ENCODE measurements at places on chromosomes 12 and 14. TPM values are rescaled to one million over a fixed set of nuclear protein-coding genes. Genes with fewer than 3 reads are reported as not detected.
A peak's percentile ranks its signal among the peaks of the same experiment; 100 is the strongest.

GRCh38 chr12:15861404-15861803 lies 20.8 kb upstream of the STRAP start:
- peaks cover 23% of the 10 kb centered on the region for H3K27me3 ChIP-seq
- H3K27ac ChIP-seq = no peak overlapping the region
- H3K4me1 ChIP-seq = peaks cover 8% of the 10 kb centered on the region
- no peak for DNase-seq

DNA sequence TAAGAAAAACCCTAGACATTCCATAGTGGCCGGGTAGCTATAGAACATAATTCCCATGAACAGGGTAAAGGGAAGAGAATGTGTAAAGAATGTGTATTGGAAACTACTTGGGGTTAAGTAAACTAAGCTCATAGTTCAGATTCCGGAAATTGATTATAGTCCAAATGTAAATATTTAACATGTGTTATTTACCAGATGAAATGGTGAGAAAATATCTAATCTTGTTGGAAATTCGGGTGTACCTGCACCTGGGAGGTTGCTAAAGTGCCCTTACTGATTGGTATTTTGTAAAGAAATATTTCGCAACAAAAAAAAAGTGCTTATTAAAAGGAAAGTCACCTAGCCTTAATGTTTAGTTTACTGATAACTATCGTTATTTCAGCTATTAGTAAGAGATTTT lies 14.4 kb downstream of the RASSF9 start:
- H3K4me3 ChIP-seq = no peak overlapping the region
- H3K36me3 ChIP-seq = no peaks in the 10 kb centered on the region
- no peaks in the 10 kb centered on the region for H3K4me1 ChIP-seq
- no peaks in the 10 kb centered on the region for H3K27me3 ChIP-seq

DNA sequence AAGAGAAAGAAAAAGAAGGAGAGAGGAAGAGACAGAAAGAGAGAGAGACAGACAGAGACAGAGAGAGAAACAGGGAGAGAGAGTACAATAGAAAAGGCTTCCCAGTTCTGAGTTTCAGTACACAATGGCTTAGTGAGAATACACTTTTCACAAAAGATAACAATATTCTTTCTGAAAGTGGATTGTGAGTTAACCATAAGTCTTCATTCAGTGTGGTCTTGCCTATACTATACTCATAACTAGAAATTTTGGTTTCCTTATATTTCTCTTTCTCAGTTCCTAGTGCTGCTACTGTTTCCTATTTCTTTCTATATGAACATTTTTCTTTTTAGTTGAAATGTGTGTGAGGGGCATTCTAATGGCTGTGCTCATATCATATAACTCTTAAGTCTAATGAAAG lies 9.3 kb downstream of the CD163L1 start:
- no peaks in the 10 kb centered on the region for H3K4me1 ChIP-seq
- no peaks in the 10 kb centered on the region for H3K36me3 ChIP-seq
- no peak overlapping the region for H3K27ac ChIP-seq
- H3K27me3 ChIP-seq = peaks cover 24% of the 10 kb centered on the region
- no peak overlapping the region for H3K4me3 ChIP-seq

- peaks cover 95% of the 10 kb centered on the region for H3K27me3 ChIP-seq
- H3K4me1 ChIP-seq = peaks cover 6% of the 10 kb centered on the region
- no peaks in the 10 kb centered on the region for H3K36me3 ChIP-seq
- H3K4me3 ChIP-seq = peak overlapping the region; percentile 28
- H3K27ac ChIP-seq = peak overlapping the region; percentile 45
These were observed 700 bp downstream of the SIX6 start for GRCh38 chr14:60509438-60510253.

- H3K4me1 ChIP-seq = no peaks in the 10 kb centered on the region
- DNase-seq = no peak
- H3K36me3 ChIP-seq = no peaks in the 10 kb centered on the region
- H3K27ac ChIP-seq = no peak overlapping the region
- H3K27me3 ChIP-seq = no peaks in the 10 kb centered on the region
- no peak overlapping the region for H3K4me3 ChIP-seq
These were observed 20.6 kb upstream of the ANHX start for GRCh38 chr12:133256321-133256720.

GRCh38 chr12:49702676-49703215 lies 4.5 kb downstream of the FMNL3 start:
- H3K27ac ChIP-seq = no peak overlapping the region
- no peak for DNase-seq
- peaks cover 2% of the 10 kb centered on the region for H3K27me3 ChIP-seq

DNA sequence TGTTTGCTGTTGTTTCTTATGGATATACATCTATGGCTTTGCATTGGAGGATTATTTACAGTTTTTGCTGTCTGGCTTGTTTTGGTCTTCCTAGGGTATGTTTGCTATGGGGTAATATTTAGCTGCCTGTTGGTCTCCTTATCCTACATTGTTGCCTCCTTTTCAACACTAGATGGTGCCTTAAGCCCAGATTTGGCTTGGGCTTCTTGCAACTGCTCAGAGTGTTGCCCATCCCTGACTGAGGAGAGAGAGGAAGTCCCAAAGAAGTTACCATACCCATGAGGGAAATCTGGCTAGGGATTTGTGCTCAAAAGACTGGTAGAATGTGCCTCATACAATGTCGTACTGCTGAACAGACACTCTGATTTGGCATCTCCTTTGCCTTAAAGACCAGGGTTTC lies 94.6 kb upstream of the MUCL1 start:
- H3K4me1 ChIP-seq = peaks cover 4% of the 10 kb centered on the region
- DNase-seq = no peak
- peaks cover 12% of the 10 kb centered on the region for H3K36me3 ChIP-seq
- no peak overlapping the region for H3K27ac ChIP-seq

DNA sequence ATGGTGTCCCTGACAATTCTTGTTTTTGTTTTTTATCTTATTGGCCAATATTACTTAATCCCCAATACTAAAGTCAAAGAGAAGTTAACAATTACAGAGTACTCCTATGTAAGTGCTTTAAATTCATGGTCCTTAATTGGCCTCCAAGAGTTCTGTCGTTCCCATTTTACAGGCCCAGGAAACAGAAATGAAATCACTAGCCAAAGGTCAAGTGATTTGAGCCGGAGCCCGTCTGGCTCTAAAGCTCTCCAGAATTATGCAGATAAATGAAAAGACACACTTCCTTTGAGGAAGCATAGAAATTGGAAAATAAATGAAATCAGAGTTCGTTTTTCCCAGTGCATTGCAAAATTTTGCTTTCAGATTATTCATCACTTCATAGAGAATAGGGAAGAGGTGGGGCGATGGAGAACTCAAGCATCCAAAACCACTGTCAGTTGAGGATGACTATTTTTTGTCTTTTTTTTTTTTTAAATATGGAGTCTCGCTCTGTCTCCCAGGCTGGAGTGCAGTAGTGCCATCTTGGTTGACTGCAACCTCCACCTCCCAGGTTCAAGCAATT lies 78.5 kb downstream of the MAP1LC3B2 start:
- no peaks in the 10 kb centered on the region for H3K4me1 ChIP-seq
- peaks cover 2% of the 10 kb centered on the region for H3K36me3 ChIP-seq
- H3K27ac ChIP-seq = no peak overlapping the region

GRCh38 chr12:11978726-11979384 lies 91.9 kb upstream of the BCL2L14 start:
- no peak overlapping the region for H3K4me3 ChIP-seq
- DNase-seq = no peak
- H3K27me3 ChIP-seq = peaks cover 5% of the 10 kb centered on the region
- peaks cover 26% of the 10 kb centered on the region for H3K36me3 ChIP-seq
- no peak overlapping the region for H3K27ac ChIP-seq

DNA sequence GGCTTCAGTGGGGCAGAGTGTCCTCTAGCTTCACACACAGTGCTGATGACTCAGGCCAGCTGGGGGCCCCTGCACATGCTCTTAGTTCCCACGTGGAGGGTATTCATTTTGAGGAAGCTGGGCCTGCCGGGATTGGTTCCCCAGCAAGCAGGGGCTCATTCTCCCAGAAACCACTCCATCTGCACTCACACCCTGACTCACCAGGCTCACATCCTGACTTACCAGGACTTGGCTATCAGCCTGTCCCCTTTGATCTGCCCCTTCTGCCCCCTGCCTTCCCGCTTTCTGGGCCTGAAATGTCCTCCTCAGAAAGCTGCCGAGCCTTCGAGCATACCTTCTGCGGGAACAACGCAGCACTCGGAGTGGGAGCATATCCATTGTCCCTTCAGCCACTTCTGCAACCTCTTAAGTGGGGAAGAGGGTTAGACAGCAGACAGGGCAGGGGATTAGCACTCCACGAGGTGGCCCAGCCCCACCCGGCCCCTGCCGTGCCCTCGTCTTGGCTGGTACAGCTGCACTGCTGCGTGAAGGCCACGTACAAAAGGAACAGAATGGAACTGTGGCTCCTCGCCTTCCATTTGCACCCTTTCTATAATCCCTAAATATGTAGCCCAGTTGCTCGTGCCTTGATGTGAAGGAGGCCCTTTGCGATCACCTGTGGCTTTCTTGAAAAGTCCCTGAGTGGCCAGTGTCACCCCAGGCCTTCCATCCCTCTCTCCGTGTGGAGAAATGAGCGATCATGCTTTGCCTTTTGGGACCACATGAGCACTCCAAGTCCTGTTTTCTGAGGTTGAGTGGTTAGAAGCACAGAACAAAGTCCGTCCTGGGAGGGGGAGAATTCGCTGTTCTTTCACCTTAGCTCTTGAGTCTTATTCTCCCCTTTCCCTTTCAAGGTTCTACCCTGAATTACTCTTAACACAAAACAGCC lies 26.1 kb downstream of the TPCN1 start:
- H3K27me3 ChIP-seq = no peaks in the 10 kb centered on the region
- peaks cover 8% of the 10 kb centered on the region for H3K4me1 ChIP-seq
- no peak overlapping the region for H3K4me3 ChIP-seq
- peaks cover 15% of the 10 kb centered on the region for H3K36me3 ChIP-seq

GRCh38 chr12:130337488-130338303 lies at the start of gene PIWIL1:
Gene PIWIL1 (plus strand): TSS chr12:130337887. CDS start chr12:130342592, 4,705 bp downstream.
- H3K27me3 ChIP-seq = peaks cover 33% of the 10 kb centered on the region
- H3K4me3 ChIP-seq = no peak within 1 kb of the TSS
- DNase-seq = no peak
- peaks cover 4% of the 10 kb centered on the region for H3K4me1 ChIP-seq
- no peaks in the 10 kb centered on the region for H3K36me3 ChIP-seq

DNA sequence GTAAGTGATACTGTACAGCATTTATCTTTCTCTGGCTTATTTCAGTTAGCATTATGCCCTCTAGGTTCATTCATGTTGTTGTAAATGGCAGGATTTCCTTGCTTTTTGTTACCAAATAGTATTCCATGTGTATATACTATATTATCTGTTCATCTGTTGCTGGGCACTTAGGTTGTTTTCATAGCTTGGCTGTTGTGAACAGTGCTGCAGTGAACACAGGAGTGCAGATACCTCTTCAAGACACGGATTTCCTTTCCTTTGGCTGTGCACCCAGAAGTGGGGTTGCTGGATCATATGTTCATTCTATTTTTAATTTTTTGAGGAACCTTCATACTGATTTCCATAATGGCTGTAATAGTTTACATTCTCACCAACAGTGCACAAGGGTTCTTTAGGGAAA lies 21.5 kb downstream of the EP400 start:
- DNase-seq = no peak
- H3K4me1 ChIP-seq = peaks cover 5% of the 10 kb centered on the region
- no peaks in the 10 kb centered on the region for H3K27me3 ChIP-seq
- H3K36me3 ChIP-seq = peaks cover 11% of the 10 kb centered on the region
- H3K4me3 ChIP-seq = no peak overlapping the region

GRCh38 chr12:100156731-100157426 lies 14.2 kb upstream of the BLTP3B start:
- no peak overlapping the region for H3K4me3 ChIP-seq
- no peaks in the 10 kb centered on the region for H3K27me3 ChIP-seq
- DNase-seq = no peak
- peaks cover 3% of the 10 kb centered on the region for H3K4me1 ChIP-seq

TEX22 gene
- 6.4 TPM for total RNA-seq

ANO4 gene
- not detected for total RNA-seq

ZDHHC22 gene
- not detected for total RNA-seq

LBHD2 gene
- not detected for total RNA-seq

OR11H12 gene
- not detected for total RNA-seq

Measured in activated naive CD8-positive, alpha-beta T cell treated with anti-CD3 and anti-CD28 coated beads, Interleukin-2, amount 10 ng/mL, durations not matched to agents 7 days and 5 days (primary cell).